ENCODE measurements at places on chromosomes 6 and 20.
A peak's percentile ranks its signal among the peaks of the same experiment; 100 is the strongest.

GRCh38 chr20:50992336-50992732 lies 30.6 kb downstream of the KCNG1 start:
- no peak for DNase-seq

DNA sequence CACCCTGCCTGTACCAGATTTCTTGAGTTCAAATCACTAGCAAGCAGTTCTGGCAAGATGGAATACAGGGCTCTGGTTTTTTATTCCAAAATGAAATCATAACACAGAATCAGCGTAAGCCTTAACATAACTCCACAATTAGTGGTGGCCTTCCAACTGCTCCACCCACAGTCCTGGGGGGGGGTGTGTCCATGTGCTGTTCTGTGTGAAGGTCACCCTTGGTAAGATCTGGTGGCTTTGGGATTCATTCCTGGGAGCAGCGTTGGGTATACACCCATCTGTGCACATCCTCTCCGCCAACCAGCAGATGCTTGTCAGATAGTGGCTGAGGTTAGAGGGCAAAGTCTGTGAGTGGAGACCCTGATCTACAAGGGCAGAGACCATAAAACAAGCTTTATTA lies 49.9 kb upstream of the CD83 start:
- no peak for DNase-seq

DNA sequence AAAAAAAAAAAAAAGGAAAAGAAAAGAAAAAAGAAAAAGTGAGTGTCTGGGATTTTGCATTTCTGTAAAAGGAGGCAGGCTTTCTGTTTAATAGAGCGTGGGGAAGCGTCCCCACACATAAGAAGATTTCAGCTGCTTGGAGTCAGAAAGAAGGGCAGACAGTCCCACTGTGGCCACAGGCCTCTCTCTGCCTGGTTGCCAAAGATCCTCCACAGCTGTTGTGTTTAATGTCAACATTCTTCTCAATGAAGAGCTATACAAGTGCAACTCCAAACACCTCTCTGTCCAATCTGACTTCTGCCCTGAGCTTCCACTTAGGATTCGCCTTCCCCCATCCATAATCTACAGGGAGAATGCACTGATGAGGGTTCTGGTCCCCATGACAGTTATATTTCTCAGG lies 64.3 kb upstream of the MLN start:
- DNase-seq: no peak

- DNase-seq: no peak
Observed at GRCh38 chr20:12074111-12074655, 156.5 kb downstream of the BTBD3 start.

- DNase-seq: no peak
Observed at GRCh38 chr6:47070461-47070860, 28.3 kb upstream of the ADGRF1 start.

DNA sequence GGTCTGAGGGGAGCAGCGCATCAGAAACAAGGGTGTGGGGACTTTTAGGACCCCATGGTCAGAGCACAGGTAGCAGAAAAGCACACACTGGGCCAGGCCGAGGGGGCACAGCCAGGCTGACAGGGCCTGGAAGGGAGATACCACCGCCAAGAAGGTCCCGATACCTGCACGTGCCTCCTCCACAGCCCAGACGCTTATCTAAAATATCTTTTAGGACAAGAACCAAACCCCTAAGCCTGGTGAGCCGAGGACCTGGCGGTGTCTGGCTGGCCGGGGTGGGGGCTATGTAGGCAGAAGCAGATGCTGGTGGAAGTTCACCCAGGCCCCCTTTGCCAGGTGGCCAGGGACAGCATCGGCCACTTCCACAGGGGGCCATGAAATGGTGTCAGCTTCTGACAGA lies 89.3 kb downstream of the CDC5L start:
- DNase-seq: no peak

DNA sequence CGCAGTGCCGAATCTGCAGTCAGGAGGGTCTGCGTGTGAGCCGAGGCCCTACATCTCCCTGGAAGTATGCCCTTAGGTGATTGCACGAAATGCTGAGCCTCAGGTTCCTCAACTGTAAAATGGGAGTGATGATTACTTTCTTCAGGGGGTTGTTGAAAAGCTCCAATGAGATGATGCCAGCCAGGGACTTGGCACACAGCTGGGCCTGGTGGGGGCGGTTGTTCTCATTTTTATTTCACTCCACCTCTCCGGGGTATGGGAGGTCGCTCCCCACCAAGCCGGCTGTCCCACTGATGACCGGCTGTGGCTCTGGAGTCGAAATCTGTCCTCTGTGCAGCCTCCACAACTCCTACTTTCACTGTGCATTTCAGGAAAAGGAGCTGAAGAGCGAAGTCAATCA lies 8.1 kb downstream of the PCK1 start:
- DNase-seq: no peak

GRCh38 chr6:149648148-149649145 lies at the start of gene KATNA1:
Gene KATNA1 (minus strand): TSS chr6:149648714. CDS start chr6:149638547, 10,167 bp downstream.
- peak; percentile 78 for DNase-seq

DNA sequence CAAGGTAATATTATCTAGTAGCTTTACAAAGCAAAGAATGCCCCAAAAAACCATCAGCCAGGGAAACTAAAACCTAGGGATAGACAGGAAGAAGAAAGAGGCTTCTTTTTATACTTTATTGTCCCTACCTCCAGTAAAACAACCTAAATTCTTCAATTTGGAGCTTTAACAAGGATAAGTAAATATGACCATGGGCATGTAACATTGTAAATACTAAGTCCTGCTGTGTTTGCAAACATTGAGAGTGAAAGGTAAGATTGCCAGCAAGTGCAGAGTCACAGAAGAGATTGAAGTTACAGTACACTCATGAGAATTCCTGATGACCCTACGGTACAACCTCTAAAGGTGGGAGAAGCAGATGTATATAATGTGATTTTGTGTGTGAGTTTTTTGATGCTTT lies 117.2 kb downstream of the FOXO3 start:
- no peak for DNase-seq

GRCh38 chr6:4398791-4399190 lies 263.4 kb upstream of the ECI2 start:
- no peak for DNase-seq

- no peak for DNase-seq
Observed at GRCh38 chr20:44838521-44838920, 28.2 kb upstream of the RIMS4 start.

DNA sequence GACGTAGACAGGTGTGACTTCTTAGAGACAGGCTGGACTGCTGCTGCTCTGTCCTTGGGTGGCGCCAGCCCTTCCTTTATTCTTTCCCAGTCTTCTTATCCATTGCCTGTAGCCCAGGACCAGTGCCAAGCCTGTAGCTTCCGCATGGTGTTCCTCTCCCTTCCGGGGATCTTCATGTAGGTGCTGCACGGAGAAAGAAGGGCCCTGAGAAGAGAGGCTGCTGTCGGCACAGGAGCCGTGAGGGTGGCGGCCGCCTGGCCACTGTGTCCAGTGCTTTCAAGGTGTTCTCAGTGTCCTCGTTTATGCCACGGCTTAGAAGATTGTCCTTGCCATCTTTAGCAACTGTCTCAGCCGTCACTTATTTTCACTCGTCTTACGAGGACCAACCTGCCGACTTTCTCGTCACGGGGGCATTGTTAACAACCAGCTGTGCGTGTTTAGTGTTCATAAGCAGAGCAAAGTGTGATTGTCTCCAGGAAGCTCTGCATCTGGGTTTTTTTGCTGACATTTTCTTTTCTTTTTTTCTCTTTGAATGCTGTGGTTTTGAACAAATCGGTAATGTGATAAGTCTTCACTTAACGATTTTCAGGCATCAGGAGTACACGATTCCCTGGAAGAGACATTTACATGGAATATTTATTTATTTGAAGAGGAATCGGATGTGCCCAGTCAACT lies 61.2 kb downstream of the PPP1R14C start:
- DNase-seq: no peak

- peak; percentile 34 for DNase-seq
Observed at GRCh38 chr6:5950361-5950785, 56.4 kb downstream of the NRN1 start.

DNA sequence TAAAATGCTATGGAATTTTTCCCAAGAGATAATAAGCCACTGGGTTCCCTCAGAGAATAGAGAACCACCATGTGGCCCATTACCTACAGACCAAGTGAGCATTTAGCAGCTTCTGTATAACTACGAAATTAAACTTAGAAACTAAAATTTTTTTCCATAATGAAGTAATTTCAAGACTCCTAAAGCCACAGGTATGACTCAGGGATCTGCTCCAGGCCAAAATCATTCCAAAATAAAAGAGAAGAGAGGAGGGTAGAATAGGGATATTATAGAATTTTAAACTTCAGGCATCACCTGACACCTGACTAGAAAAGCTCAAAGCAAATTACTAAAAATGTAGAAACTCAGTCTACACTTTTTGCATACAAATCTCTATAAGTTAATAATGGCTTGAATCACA lies 108.9 kb upstream of the DST start:
- DNase-seq: no peak

GRCh38 chr20:49276961-49277785 lies 684 bp downstream of the ZNFX1 start:
- no peak for DNase-seq

DNA sequence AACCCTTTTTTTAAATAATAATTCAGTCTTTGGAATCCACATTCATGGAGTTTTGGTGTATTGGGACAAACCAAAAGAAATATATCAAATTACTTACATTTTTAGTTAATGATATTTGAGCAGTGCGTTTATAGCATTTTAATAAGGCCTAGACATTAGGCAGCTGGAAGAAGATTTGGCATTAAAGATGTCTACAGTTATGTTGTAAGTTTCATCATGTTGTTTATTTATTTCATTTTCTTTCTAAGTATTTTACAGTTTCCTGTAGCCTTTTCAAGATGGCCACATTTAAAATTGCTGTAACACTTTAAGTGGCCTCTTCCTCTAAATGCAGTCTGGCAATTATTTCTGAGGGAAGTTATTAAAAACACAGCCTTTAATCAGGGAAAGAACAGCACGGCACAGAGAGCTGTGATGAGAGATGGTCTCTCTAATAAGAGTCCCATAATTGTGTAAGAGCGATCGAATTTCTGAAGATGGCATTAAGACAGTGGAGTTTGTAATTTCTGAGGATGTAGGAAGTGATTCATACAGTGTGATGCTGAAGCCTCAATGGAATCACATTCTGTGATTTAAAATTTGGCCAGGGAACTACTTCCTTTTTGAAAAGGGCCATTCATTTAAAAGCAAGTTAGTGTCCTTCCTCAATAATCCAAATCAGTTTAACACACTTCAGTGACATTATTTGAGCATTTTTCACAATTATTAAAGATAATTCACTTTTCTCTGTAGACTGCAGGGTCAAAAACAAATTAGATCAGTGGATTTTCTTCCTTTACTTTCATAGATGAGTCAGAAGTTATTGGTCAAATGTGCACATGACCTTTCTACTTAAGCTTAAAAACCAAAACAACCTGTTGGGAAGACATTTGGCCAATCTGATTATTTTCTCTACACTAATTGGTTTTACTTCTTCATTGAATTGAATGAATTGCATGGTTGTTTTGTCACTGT lies 52.4 kb upstream of the EDN3 start:
- no peak for DNase-seq

DNA sequence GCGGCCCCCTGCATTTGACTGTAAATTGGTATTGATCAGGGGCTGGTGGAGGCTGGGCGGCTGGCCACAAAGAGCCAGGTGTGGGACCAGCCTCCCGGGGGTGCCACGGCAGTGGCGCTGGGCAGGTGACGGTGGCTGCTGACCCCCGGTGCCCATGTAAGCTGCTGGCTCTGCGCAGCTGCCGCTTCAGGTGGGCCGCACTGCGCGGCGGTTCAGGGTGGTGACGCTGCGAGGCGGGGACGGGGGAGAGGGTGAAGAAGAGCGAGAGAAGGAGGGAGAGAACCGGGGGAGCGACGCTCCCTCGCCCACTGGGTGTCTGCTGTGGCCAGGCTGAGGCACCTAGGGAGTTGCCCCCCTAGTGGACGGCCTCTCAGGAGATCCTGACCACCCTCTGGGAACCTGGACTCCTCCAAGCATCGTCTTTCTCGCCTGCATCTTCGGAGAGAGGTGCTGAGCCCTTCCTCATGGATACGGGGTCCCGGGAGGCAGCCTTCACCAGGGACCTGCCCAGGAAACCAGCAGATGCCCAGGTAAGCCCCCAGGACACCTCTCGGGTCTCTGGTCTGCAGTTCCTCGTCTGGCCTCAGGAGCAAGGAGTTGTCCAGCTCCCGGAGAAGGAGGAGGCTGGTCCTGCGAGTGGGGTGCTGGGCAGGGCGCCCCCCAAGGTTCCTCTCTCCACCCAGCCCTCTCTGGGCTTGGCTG lies 77.5 kb upstream of the GATA5 start:
- DNase-seq: no peak

GRCh38 chr20:35902545-35902941 lies 51.8 kb downstream of the SCAND1 start:
- no peak for DNase-seq

DNA sequence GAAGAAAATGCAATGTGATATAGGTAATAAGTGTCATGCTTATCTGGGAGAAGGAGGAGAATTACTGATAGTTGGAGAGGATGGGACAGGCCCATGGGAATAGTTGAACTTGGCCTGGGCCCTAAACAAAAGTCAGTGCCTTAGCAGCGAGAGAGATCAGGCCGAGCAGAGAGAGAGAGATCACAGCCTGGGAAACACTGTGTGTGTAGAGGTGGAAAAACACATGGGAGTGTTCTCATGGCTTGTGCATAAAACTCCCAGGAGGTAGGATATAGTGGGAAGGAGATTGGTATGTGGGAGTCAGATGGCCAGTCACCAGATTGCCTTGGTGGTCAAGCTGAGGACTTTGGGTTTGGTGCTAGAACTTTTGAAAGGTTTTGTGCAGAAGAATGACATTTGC lies 47.6 kb downstream of the FIG4 start:
- DNase-seq: no peak

GRCh38 chr6:123777563-123777962 lies 26.1 kb upstream of the NKAIN2 start:
- no peak for DNase-seq

All from A172 (cell line).